ENCODE measurements at places on chromosomes 12 and 14.

DNA sequence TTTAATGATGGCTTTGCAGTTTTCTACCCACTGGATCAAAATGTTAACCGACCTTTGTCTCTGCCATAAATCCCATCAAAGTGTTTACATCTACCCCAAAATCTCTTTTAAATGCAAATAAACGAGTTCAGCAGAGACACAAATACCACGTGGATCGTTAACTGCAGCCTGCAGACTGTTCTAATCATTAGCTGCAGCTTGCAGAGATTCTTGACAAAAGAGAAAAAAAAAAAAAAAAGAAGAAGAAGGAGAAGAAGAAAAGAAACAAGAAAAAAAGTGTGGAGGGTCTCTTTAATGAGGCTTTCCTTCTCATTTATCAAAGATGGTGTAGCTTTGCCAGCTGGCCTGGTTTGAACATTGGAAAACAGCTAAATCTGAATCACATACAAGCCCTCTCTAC lies 275.7 kb downstream of the NEDD1 start:
- DNase-seq: no peak

DNA sequence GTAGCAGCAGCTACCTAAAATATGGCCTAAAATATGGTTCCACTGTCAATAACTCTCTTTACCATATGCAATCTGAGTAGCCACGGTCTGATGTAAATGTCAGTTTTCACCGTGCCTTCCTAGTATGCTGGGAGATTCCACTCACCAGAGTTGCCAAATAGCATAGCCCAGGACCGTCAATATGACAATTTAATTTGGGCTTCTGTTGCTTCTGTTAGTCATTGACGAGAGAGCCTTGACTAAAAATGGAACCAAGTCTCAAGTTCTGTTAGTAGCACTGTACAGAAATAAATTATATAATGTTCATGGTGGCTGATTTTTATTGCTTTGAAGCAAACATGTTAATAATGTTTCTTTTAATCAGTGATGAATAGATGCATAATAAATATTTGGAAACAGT lies 348.4 kb downstream of the BCAT1 start:
- no peak for DNase-seq

DNA sequence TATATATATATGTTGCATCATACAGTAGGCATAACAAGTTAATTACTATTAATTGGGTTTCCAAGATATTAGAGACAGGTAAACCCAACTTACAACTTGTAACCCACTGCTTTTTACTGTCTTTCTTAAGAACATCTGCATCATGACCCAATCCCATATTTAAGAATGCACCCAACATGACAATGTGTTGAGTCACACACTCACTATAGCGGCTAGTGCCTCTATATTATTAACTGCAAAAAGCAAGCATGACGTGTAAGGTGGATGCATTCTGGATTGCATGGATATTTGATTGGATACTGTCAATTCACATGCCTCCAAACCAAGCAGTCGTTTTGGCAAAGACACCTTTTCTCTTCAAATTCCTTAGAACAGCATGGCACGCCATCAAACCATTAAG lies 68.2 kb downstream of the KSR2 start:
- no peak for DNase-seq

DNA sequence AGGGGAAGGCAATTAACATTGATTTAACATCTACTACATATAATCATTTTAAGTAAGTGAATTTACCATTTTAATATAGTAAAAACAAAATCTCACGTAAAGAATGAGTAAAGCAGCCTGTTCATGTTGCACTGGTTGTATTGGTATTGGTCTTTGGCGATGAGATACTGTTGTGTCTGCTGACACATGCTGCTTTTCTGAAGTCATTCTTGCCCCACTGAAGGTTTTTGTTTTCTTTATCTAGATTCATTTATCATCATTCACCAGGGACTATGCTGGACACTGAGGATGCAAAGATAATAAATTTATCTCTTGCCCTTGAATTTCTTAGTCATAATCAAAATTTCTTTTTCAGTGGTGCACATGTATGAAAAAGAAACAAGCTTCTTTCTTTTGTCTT lies 246.2 kb upstream of the NPAS3 start:
- DNase-seq: peak; percentile 33

DNA sequence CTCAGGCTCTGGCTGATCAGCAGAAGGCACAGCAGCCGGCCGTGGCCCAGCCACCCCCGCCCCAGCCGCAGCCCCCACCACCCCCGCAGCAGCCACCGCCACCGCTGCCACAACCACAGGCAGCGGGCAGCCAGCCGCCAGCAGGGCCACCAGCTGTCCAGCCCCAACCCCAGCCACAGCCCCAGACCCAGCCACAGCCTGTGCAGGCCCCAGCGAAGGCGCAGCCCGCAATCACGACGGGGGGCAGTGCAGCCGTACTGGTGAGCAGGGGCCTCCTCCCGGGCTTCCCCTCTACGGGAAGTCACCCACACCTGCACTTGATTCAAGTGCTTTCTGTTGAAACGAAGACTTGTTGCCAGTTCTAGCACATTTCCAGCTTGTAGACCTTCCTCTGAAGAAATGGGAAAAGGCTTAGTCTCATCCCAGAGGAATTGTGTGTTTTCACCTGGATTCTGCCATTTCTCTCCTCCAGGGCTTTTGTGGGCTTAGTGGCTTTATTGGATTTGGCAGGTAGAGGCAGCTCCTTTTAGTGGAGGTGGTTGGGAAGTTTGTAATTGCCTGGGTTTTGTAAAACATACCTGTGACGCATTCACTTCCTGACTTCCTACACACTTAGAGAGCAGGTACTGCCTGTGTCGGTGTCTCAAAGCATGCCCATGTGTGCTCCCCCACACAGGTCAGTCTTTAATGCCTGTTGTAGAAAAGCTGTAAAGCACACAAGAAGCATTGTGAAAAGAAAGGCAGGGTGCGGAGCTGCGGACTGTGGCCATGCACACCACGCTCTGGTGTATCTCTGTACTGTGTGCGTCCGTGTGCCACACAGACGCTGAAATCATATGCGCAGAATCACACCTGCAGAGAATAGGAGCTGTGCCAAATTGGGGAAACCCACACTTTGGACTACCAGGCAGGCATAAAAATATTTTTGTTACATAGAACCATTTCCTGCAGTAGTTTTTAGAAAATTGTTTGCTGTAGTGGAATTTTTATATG lies 90.5 kb downstream of the DDX51 start:
- DNase-seq: no peak

GRCh38 chr14:23605931-23606585 lies 27.5 kb upstream of the JPH4 start:
- no peak for DNase-seq

DNA sequence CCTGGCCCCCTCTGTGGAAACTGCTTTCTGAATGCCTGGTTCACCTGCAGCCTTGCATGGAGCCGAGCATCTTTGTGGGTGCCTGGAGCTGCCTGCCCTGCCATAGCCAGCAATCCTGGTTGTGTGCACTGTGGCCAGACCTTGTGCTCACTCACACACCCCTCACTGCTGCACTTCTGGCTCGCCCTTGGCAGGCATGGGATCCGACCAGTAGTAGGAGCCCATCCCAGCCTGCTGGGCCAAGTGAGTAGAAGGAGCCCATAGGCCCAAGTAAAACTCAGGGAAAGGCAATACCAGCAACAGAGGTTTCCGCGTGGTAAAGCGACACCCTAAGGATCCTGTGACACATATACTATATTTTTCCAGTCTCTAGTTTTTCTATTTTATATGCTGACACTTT lies 270.0 kb upstream of the NAV3 start:
- no peak for DNase-seq

All from erythroblast (primary cell).